Progenitor cell of endocrine pancreas (in vitro differentiated cells): ENCODE measurements at places on chromosomes 16 and 17. TPM values are rescaled to one million over a fixed set of nuclear protein-coding genes. Genes with fewer than 3 reads are reported as not detected.

- DNase-seq = no peak
- H3K4me1 ChIP-seq = peaks cover 8% of the 10 kb centered on the region
- H3K4me3 ChIP-seq = no peak overlapping the region
- no peaks in the 10 kb centered on the region for H3K36me3 ChIP-seq
- no peak overlapping the region for H3K27ac ChIP-seq
Measured at GRCh38 chr16:12310286-12310685, 333.8 kb downstream of the SNX29 start.

DNA sequence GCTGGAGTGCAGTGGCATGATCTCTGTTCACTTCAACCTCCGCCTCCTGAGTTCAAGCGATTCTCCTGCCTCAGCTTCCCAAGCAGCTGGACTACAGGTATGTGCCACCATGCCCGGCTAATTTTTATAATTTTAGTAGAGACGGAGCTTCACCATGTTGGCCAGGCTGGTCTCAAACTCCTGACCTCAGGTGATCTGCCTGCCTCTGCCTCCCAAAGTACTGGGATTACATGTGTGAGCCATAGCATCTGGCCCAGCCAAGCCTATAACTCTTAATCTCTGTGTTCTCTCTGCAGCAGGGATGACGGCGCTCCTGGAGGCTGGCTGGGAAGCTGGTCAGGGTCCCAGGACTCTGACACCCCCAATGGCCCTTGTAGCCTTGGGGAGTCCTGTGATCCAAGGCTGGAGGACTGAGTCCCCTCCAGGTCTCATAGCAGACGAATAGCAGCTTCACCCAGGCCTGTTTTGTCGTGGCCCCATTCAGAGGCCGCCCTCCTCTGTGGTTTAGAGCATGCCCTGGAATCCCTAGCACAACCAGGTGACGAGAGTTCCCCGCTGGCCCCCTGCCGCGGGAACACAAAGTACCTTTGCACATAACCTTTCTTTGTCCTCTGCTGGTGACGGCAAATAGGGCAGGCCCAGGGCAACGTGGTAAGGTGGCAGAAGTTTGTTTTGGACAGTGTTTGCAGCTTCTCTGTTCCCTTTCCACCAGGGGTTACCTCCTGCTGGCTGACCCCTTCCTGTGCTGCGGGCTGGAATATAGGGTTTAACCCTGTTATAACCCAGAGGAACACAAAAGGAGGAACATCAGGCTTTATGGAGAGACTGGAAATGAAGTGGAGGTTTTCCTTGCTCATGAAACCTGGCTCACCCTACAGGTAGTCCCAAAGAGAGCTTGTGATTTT is 43.0 kb upstream of the TOB1 start:
- H3K27me3 ChIP-seq = no peaks in the 10 kb centered on the region
- H3K27ac ChIP-seq = peak overlapping the region; percentile 96
- no peaks in the 10 kb centered on the region for H3K36me3 ChIP-seq
- DNase-seq = peak; percentile 28
- peaks cover 41% of the 10 kb centered on the region for H3K4me1 ChIP-seq
- H3K4me3 ChIP-seq = no peak overlapping the region

GRCh38 chr16:20803561-20804214 is 2.6 kb downstream of the ERI2 start:
- peaks cover 3% of the 10 kb centered on the region for H3K36me3 ChIP-seq
- no peaks in the 10 kb centered on the region for H3K27me3 ChIP-seq
- peaks cover 33% of the 10 kb centered on the region for H3K4me1 ChIP-seq
- DNase-seq = no peak
- H3K4me3 ChIP-seq = peak overlapping the region; percentile 54

The EVI2B gene
- not detected in 2 replicates for total RNA-seq

GRCh38 chr16:16120044-16120381 is 103.3 kb downstream of the ABCC6 start:
- H3K27ac ChIP-seq = peak overlapping the region; percentile 87
- H3K4me3 ChIP-seq = peak overlapping the region; percentile 17

- H3K27me3 ChIP-seq = peaks cover 7% of the 10 kb centered on the region
- H3K27ac ChIP-seq = no peak overlapping the region
- H3K4me3 ChIP-seq = no peak overlapping the region
- peaks cover 3% of the 10 kb centered on the region for H3K4me1 ChIP-seq
- no peak for DNase-seq
Measured at GRCh38 chr16:56351481-56351880, 73.9 kb downstream of the AMFR start.

- no peak overlapping the region for H3K4me3 ChIP-seq
- no peak overlapping the region for H3K27ac ChIP-seq
- no peaks in the 10 kb centered on the region for H3K36me3 ChIP-seq
Measured at GRCh38 chr17:66343531-66344078, 41.2 kb downstream of the PRKCA start.

The SLFN14 gene
- total RNA-seq = not detected in 2 replicates

The HES7 gene
- 0.47 TPM in 1 of 2 replicates, not detected in the other for total RNA-seq

GRCh38 chr17:49299996-49300395 is 62.1 kb downstream of the ZNF652 start:
- no peak overlapping the region for H3K27ac ChIP-seq
- peaks cover 7% of the 10 kb centered on the region for H3K36me3 ChIP-seq
- no peaks in the 10 kb centered on the region for H3K4me1 ChIP-seq
- DNase-seq = no peak
- H3K4me3 ChIP-seq = no peak overlapping the region
- no peaks in the 10 kb centered on the region for H3K27me3 ChIP-seq
